ENCODE measurements at places on chromosomes 3 and 15.

GRCh38 chr3:54745843-54746242 lies 182.0 kb downstream of the LRTM1 start:
- DNase-seq = no peak

GRCh38 chr3:151156618-151157216 lies 46.3 kb downstream of the GPR171 start:
- peak; percentile 45 for DNase-seq

DNA sequence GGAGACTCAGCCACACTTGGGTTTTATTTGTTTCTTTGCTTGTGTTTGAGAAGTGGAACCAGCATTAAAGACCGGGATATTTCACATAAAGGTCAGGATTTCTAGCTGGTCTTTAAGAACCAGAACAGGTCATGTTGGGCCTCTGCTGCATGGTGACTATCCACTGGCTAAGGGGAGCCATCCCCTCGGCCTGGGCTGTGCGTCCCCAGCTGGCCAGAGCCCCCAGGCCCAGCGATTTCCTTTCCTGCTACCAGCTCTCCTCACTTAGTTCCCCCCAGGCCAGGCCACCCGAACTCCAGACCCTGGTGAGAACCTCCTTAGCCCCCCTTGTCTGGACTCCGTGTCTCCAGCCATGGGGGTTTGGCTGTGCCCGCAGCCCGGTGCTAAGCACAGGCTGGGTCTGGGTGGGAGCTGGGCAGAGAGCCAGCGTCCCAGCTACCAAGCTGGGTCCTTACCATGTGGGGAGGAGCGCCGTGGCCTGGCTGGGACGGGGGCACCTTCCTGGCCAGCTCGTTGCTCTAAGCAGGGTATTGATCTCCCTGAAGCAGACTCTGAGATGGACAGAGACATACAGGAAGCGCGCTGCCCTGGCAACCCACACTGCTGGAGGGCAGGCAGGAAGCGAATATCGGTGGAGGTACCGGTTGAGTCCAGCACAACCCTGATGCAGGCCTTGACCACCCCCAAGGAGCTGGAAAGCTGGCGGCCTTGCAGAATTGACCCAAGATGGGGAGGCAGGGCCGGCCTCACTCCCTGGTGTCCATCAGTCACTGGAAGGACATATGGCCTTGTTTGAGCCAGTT lies 49.4 kb downstream of the KLF15 start:
- no peak for DNase-seq

DNA sequence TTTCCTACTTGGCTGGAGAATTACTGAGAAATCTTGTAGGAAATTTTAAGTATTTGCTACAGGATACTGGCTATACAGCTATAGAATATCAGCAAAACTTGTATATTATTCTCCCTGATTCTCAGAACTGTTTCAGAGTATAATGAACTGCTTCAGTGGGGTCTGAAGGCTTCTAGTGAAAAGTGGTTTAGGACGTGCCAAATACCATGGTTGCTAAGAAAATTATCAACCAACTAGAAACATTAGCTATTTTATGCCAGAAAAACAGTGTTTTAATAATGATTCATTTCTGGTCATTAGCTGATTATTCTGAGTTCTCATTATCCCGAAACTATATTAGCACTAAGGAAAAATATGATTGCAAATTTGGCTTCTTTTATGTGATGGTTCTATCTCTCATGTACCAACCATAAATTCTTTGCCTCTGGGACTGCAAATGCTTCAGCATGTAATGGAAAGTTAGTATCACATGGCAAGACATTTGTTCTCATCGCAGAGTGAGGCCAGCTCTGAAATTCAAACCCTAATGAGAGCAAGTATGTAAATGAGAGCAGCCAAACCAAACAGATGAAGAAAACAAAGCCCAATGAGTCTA lies 11.0 kb upstream of the TSC22D2 start:
- no peak for DNase-seq

- no peak for DNase-seq
Measured at GRCh38 chr15:98796685-98797357, 148.5 kb downstream of the IGF1R start.

DNA sequence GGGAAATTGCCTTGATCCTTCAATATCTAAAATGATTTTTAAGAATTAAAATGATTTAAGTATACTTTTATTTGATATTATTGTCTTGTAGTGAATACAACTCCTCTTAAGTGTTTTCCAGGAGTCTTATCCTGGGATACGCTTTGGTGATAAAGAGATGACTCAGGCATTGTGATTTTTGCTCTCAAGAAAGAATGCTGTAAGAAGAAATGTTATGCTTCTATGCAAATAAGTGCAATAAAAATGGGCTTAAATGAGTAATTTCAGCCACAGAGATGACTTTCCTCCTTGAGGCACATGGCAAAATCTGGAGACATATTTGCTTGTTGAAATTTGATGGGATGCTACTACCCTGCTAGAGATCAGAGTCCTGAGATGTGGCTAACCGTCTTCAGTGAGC lies 358.6 kb upstream of the BCHE start:
- no peak for DNase-seq

DNA sequence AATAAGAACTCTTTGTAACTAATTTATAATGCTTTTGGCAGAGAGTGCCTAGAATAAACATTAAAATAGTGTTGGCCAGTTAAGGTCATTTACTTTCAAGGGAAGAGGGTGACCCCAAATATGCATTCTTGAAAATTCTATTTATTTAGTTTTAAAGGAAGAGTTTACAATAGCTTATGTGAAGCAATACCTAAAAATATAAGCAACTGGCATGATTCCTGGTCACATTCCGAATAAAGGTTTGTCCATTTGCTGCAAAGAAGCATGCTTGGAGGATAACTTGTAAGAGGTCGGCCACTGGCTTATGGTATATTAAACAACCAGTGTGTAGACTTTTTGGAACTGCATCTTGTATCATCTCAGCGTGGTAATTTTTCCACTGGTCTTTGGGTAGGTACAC lies 10.2 kb downstream of the MITF start:
- DNase-seq = no peak

GRCh38 chr3:184177331-184177731 lies 2.7 kb downstream of the AP2M1 start:
- no peak for DNase-seq
